ENCODE measurements at places on chromosomes 3 and 15.

DNA sequence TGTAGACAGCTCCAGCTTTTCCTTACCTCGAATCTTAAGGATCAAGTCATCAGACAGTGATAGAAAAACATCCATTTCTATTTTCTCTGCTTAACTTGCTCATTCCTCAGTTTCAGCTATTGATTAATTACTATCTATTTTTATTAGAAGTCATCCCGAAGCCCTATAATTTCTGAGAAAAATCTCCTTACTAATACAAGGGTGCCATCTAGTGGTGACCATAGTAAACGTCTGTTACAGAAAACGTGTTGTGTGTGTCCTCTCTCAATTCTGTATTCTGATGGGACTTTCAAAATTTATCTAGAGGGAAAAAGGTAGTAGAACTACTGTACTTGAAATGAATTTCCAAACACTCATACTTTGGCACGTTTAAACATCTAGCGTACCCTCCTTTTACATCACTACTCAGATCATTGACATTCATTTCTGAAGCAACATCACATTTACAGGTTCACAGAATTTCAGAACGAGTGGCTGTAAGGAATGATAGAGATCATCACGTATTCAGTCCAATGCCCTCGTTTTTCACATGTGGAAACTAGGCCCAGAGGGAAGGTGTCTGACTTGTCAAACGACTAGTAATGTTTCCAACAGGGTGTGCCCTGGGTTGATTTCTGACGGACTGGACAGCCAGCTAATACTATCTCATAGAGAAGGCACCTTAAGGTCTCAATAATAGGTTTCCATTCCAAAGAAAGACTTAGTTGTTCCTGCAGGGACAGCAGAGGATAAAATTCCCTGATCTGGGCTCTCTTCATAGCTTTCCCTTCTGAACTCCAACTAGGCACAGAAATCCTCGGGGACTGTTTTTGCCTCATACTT lies 25.6 kb downstream of the HACD2 start:
- no peak for DNase-seq

- no peak for DNase-seq
Measured at GRCh38 chr15:83206526-83207008, 1.1 kb downstream of the HDGFL3 start.

DNA sequence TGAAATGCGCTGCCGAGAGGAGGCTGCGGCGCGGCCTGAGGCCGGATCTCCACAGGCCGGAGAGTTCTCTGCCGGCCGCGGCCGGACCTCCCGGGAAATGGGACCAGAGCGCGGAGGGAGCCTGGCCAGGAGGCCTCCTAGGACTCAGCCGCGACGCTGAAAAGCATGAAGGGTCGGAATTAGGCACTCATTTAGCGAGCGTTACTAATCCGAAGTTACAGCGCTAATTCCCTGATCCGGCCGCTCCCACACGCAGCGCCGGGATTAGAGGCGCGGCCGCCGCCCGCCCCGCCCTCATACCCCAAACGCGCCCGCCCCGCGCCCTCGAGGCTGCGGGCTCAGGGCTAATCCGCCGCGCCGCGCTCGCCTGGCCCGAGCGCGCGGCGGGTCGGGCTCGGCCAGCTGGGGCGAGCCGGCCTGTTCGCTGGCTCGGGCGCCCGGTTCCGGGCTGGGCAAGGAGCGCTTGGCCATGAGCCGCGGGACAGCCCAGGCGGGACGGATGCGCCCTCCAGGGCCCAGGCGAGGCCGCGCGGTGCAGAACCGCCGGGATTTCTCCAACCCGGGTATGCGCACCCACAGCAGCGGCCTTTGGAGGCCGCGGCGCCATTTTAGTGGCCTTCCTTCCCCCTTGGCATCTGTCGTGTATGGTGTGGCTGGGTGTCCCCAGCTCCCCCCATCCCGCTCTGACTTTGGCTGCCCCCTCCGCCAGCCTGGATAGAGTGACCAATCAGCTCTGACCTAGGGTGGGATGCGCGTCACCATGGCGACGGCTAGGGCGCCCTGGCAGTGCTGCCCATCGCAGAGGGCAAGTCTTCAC lies 36.8 kb upstream of the POLG start:
- no peak for DNase-seq

- peak; percentile 25 for DNase-seq
Measured at GRCh38 chr3:9553021-9553947, at the start of gene LHFPL4. Gene LHFPL4 (minus strand): TSS chr3:9553822. CDS start chr3:9552679, 1,143 bp downstream.

- no peak for DNase-seq
Measured at GRCh38 chr15:53320816-53321215, 438.6 kb downstream of the WDR72 start.

- no peak for DNase-seq
Measured at GRCh38 chr15:49135911-49136310, 19.5 kb downstream of the COPS2 start.

- DNase-seq, result no peak
Measured at GRCh38 chr3:115549071-115549470, 74.2 kb upstream of the GAP43 start.

GRCh38 chr15:20356444-20356910 lies 185.1 kb downstream of the GOLGA6L6 start:
- DNase-seq, result no peak

GRCh38 chr3:177441813-177442646 lies 244.7 kb upstream of the TBL1XR1 start:
- DNase-seq, result no peak

DNA sequence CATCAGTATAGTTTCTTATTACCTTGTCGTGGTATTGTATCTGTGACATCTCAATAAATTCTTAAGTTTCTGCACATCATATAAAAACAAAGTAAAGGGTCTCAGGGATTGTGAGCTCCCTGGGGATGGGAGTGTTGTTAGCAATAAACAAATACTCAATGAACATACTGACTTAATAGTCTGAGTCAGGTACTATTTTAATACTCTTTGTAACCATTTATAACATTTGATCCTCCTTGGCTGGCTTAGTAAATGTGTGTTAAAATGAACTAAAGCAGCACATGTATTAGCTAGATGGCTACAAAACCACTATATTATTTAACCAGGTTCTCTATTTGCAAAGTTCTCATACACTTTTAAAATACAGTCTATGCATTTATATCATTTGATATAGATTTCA lies 1.8 kb downstream of the ICE2 start:
- no peak for DNase-seq

DNA sequence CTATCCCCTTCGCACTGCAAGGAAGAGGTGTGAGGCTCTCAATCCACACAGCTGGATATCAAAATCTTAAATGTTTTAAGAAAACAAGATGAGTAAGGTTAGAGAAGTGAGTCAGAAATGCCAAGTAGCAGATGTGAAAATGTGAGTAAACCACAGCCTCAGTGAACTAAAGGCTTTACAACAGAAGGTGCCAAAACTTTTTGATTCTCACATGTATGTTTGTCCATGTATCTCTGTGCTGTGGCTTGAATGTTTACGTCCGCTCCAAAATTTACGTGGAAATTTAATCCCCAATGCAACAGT lies 126.8 kb upstream of the PFN2 start:
- no peak for DNase-seq

DNA sequence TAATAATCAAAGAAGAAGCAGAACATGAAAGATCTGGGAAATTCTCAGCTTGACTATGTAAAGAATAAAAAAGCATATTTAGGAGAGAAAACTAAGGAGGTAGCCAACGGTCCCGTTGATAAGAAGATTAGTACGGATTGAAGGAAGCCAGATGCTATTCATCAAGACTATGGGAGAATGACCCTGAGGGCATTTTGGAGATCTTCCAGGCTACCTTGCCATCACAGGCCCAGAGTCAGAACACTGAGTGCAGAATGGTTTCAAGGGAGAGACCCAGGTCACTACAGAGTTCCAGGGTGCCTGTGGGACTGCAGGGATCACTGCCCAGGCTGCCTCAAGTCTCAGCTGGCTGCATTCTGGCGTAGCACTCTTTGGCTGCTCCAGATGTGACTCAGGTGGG lies 752.9 kb upstream of the ARPP21 start:
- no peak for DNase-seq

- no peak for DNase-seq
Measured at GRCh38 chr3:6825524-6825923, 35.4 kb upstream of the GRM7 start.

DNA sequence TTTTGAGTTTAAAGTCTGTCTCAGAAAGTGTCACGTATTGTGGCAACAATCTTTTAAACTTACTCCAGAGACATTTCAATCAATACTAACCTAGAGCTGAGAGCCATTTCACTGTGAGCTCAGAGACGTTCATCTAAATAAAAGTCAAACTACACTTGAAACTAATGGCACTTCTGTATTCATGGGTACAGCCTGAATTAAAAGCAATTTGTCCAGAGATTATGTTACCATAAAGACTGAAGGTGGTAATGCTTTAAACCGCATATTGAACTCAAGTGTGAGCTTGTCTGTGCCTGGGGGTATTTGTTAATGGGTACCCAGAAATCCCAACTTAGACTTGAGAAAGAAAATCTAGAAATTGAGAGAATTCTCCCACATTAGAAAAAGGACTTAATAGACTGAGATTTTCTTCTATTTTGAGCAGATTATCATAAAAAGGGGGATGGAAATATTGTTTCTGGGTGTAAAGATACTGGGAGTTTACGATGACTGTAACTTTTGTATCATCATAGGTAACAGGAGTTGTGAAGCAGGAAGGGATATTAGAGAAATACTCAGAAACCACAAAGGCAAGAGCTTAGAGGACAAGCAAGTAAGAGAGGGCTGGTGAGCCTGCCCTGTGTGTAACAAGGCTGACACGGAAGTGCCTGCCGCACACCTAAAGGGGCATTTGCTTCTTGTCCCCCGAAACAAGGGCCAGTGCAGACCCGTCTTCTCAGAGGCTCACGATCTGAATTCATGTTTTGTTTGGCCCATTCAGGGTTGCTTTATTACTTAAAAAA lies 36.9 kb downstream of the LRIG1 start:
- no peak for DNase-seq

Measured in NCI-H774 (cell line).